Stimulated activated CD4-positive, alpha-beta T cell treated with anti-CD3 and anti-CD28 coated beads, Interleukin-1b, Interleukin-23, amount 100 ng/mL, for 24 hours (primary cell): ENCODE measurements at places on chromosomes 1 and 21.

DNA sequence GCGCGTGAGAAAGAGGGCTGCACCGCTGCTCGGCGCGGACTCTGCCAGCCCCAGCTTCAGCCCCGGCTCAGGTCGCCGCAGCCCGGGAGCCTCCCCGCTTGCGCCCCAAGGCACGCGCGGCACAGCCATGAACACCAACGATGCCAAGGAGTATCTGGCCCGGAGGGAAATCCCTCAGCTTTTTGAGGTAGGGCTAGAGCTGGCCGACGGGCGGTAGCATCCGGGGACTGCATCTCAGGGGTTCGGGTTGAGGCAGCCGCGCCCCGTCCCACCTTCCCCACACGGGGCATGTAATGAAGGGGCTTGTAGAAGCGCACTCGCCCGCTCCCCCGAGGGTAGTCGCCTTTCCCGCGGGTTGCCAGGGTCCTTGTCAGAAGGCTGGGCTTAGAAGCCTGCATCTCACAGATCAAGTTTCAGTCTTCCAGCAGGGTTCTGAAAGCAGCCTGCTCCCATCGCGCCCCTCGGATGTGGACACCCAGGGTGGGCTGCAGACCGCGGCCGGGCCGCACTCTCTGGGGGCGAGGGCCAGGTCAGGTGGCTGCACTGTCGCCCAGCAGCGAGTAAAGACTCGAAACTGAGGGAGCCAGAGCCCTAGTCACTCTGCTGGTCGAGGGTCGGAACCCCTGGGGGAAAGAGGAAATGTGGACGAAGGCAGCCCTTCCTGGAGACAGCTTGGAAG is 507 bp downstream of the AK5 start:
- peak; percentile 17 for DNase-seq

DNA sequence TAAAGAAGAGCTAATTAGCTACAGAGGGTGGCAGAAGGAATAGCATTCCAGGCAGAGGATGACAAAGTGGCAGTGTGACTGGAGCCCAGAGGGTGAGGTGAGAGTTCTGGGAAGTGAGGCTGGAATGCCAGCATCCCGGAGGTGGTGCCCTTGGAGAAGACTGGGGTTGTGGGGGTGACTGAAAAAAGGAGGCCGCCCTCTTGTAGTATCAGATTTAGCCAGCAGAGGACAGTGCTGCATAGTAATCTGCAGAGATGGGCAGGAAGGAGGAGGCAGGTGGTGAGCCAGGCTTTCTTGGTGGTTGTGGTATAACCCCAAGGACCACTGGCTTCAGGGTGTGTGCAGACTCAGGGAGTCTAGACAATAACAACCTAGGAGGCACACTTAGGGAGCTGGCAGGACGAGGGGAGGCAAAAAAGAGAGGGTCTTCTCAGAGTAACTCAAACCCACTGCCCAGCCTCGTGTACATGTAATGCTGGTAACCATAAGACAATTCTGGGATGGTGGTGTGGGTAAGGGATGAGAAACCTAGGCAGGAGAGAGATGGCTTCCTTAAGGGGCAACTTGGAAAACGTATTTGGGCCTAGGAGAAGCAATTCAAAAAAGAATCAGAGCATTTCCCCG is 30.5 kb downstream of the MROH7 start:
- peak; percentile 35 for DNase-seq

- no peak for DNase-seq
Measured at GRCh38 chr1:85330711-85331290, 54.4 kb upstream of the BCL10 start.

- DNase-seq, result no peak
Measured at GRCh38 chr1:156933136-156933535, 12.7 kb downstream of the LRRC71 start.

- DNase-seq, result no peak
Measured at GRCh38 chr1:166069390-166069789, 97.4 kb downstream of the FAM78B start.

- DNase-seq, result no peak
Measured at GRCh38 chr1:221612047-221612777, 129.7 kb downstream of the DUSP10 start.

GRCh38 chr1:2351723-2352122 is 39.6 kb downstream of the MORN1 start:
- DNase-seq, result no peak

- DNase-seq, result no peak
Measured at GRCh38 chr1:228374711-228375577, 31.7 kb downstream of the TRIM11 start.

- DNase-seq, result no peak
Measured at GRCh38 chr1:74012583-74012982, 185.4 kb downstream of the LRRIQ3 start.

GRCh38 chr1:41720861-41721410 is 197.8 kb downstream of the HIVEP3 start:
- no peak for DNase-seq

DNA sequence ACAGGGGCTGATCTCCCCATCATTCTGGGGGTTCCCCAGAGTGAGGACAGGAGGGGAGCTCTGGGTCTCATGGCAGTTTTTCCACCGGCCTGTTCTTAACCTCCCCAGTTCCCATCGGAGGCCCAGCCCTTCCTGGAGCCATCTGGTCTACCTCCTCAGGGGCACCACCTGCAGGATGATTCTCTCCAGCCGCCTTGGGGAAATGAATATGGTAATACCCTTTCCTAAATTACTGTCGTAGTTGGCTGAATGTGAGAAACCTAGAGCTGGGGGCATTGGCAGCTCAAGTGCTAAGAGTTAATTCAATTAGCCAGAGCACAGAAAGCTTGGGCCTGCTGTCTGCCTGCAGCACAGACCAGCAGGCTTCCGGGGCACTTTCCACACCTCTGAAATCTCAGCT is 64.9 kb downstream of the TAS1R2 start:
- no peak for DNase-seq

DNA sequence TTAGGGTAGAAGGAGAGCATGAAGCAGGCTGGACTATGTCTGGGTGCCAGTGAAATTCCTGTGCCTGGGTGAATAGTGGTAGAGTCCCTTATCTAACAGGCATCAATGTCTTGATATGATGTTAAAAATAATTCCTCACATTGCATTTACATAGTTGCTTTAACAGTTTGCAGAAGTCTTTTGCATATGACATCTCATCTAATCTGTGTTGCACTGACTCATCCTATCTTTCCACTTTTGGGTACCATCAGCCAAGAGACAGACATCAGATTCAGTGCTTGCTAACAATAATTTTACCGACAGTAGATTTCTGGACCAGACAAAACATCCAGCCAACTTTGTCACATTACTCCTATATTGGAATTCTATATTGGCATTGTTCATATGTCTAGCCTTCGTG is 92.5 kb downstream of the WDR64 start:
- DNase-seq, result no peak

DNA sequence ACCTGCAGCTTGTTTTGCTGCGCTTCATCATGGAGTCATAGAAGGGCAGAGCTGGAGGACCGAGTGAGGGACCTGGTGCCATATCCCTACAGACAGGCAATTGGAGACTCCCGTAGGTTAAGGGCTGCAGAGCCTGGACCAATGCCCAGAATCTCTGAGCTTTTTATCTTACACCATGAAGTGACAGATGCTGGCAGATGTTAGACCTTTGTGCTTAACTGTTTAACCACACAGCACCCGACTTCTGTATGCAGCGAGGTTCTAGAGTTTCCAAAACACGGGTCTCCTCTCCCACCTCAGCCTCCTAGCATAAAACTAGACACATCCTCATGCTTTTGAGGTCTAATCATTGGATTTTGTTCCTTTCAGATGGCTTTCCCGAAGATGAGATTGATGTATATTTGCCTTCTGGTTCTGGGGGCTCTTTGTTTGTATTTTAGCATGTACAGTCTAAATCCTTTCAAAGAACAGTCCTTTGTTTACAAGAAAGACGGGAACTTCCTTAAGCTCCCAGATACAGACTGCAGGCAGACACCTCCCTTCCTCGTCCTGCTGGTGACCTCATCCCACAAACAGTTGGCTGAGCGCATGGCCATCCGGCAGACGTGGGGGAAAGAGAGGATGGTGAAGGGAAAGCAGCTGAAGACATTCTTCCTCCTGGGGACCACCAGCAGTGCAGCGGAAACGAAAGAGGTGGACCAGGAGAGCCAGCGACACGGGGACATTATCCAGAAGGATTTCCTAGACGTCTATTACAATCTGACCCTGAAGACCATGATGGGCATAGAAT is 47.6 kb downstream of the B3GALT5 start:
- DNase-seq, result no peak

DNA sequence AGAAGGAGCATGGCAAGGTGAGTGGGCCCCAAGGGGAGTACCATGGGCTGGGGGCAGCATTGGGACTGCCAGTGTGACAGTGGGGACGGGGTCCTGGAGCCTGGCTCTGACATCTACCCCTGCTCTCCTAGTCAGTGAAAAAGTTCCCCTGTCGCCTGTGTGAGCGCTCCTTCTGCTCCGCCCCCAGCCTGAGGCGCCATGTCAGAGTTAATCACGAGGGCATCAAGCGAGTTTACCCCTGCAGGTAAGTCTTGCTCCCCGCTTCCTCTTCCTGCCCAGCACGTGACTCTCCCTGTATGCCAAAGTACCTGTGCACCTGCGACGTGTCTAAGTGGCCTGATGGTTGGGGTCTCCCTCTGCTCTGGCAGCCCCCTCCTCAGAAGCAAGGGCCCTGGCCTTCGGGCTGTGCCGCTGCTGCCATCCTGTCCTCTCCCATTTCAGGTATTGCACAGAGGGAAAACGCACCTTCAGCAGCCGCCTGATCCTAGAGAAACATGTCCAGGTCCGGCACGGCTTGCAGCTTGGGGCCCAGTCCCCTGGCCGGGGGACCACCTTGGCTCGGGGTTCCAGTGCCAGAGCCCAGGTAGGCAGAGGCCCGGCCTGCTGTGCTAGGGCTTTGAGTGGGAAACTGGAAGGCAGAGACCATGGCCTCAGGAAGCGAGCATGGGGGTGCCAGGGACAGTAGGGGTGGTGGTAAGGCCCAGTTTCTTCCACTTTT is 8.1 kb downstream of the ZNF687 start:
- DNase-seq, result no peak

GRCh38 chr1:208366559-208366958 is 122.4 kb upstream of the PLXNA2 start:
- DNase-seq, result no peak

DNA sequence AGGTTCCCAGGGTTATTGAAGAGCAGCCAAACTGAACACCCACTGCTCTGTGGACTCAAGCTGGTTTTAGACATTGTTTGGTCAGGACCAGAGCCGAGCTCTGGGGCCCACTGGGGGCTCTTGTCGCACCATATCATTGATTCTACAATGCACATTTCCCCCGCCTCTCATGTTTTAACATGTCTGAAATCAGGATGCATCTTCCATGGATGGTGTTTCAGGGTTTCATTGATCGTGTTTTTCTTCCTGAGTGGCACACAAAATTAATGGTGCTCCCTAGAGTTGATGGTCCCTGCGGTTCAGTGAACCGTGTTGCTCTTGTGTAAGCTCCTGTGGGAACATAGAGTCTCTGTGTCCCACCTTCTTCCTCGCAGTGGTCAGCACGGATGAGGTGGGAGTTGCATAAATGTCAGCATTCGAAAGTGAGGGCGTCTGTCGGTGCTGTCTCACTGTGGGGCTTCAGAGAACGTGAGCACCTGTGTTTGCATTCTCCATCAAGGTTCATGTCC is 38.3 kb downstream of the GALNT2 start:
- DNase-seq, result no peak

GRCh38 chr21:38787461-38788274 is 18.1 kb upstream of the ETS2 start:
- no peak for DNase-seq

- peak; percentile 16 for DNase-seq
Measured at GRCh38 chr1:230208619-230209261, 141.7 kb downstream of the GALNT2 start.

- DNase-seq, result no peak
Measured at GRCh38 chr21:31201548-31201947, 142.5 kb downstream of the TIAM1 start.

DNA sequence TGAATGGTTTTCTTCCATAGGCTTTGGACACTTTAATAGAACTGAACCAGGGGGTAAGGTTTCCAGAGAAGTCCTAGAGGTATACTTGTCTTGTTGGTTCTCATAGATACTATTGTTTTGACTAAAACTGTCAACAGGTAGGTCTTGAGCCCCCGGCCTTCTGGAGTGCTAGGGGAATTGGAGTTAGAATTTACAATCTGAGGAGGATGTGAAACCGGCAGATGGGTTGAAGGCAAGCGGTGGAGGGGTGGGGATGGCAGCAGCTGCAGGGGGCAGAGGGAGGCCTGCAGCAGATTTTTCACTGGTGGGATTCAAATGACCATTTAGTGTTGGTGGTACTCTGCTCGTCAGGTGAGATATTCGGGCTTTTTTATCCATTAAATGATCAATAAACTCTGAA is 4.3 kb upstream of the CD1D start:
- DNase-seq, result no peak

GRCh38 chr21:14900611-14901010 is 164.2 kb downstream of the NRIP1 start:
- no peak for DNase-seq

GRCh38 chr1:43547538-43548072 is 16.9 kb downstream of the PTPRF start:
- DNase-seq, result no peak

DNA sequence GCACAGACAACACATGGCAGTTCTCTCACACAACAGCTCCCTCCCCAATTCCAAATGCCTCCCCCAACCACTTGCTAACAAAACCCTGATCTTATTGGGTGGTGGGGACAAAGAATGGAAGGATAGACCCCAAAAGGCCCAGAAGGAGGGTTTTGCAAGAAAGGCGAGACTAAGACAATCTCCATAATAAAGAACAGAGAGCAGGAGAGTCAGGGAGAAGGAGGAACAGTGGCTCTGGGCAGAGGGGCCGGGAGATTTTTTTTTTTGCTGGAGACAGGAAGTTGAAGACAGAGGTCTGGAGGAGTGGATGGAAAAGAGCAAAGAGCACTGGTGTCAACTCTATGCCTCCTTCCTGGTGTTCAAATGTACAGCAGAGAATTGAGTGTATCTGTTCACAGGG is 6.5 kb upstream of the C1QA start:
- DNase-seq, result no peak

GRCh38 chr1:8552820-8553397 is 235.0 kb downstream of the SLC45A1 start:
- no peak for DNase-seq

DNA sequence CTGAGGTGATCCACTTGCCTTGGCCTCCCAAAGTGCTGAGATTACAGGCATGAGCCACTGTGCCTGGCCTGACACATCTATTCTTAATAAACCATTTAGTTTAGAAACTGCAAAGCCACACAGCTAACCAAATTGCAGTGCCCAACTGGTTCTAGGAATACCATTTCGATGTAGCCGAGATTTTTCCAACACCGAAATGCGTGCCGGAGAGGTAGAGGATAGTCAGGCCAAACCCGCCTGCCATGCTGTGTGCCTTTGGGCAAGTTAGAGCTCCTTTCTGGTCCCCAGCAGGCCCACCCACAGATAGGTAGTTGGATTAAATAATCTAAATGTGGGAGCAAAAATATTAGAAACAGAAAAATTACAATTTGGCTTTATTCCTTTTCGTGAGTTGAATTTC is 254.4 kb downstream of the FOXD2 start:
- DNase-seq, result no peak

DNA sequence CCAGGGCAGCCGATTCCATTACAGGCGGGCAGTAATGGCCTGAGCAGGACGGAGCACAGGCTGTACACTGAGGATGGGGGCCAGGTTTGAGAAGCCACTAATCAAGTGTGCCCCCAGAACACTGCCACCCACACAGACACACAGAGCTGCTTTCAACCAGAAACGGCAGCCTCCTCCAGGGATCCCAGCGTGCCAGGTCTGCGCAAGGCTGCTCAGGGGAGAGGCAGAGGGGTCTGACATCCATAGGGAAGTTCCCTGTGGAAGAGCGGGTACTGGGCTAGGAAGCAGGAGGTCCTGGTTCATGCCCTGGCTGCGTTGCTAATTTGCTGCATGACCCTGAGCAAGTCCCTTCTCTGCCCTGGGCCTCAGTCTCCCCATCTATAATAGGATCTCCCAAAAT is 26.1 kb upstream of the ALDH4A1 start:
- DNase-seq, result no peak
